ENCODE measurements at places on chromosomes 11 and 22.

DNA sequence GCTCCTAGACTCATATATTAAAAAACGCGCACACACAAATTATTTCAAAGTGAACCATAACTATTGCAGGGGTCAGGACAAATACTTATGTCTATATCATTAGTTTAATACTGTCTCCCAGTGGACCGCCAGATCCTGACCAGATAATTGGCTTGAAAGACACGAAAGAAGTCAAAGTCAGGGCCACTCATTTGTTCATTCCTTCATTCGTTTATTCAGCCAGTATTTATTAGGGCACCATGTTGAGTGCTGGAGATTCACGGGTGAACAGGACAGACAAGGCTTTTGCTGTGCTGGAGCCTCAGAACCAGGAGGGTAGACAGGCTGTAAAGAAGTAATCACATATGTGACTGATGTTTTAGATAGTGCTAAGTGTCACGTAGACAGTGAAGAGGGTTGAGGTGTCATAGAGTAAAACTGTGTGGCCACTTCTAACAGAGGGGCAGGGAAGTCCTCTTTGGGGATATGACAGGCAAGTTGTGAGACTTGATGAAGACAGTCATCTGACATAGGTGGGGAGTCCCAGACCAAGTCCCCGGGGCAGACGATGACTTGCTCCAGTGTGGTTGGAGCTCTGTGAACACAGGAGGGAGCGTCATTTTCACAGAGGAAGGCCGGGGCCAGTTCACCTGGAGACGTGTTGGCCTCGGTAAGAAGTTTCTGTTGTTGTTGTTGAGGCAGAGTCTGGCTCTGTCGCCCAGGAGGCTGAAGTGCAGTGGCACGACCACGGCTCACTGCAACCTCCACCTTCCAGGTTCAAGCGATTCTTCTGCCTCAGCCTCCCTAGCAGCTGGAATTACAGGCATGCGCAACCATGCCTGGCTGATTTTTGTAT, 25.9 kb downstream of the RBX1 start:
- DNase-seq: no peak

- DNase-seq: no peak
Observed at GRCh38 chr11:86919557-86920210, 35.5 kb downstream of the FZD4 start.

- DNase-seq: peak; percentile 88
Observed at GRCh38 chr22:42933485-42934091, 76.5 kb upstream of the ARFGAP3 start.

DNA sequence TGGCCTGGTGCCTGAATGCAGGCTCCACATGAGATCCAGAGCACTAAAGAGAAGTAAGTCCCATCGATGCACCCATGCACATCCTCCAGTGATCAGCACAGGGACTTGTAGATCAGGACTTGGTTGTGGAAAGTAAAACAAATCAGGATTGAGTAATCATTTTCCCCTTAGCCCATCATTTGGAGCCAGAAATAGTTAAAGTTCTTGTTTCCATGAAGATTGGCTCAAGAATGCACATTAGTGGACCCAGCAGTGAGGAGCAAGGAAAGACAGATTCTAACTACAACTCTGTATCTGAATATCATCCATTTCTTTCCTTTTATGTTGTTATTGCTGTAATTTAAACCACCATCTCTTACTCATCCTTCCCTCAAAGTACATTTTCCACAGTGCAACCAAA, 19.1 kb downstream of the CCDC83 start:
- no peak for DNase-seq

- DNase-seq: peak; percentile 72
Observed at GRCh38 chr11:35267504-35267903, 128.5 kb downstream of the CD44 start.

GRCh38 chr11:114200351-114201133, 95.7 kb upstream of the NNMT start:
- DNase-seq: no peak

GRCh38 chr22:45171830-45172229, 8.1 kb downstream of the NUP50 start:
- DNase-seq: no peak

DNA sequence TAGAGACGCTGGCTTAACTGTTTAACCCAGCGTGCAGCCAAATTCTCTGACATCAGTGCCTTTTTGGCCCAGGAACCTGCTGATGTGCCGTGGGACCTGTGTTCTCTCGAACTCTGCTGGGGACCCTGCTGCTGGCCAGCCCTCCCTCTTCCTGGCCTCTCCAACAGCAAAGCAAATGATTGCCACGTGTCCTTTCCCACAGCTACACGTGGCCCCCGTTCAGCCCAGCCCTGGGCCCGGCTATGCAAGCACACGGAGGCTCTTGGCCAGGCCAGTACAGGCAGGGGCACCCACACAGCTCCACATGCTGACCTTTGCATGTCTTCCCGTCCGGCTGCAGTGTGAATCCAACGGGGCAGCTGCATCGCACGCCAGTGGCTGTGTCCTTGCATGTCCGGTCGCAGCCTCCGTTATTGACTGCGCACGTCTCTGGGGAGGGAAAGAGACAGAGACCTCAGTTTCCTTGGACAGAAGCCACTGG, 51.6 kb upstream of the TTLL12 start:
- DNase-seq: no peak

- DNase-seq: no peak
Observed at GRCh38 chr11:14443638-14444037, 56.0 kb downstream of the COPB1 start.

GRCh38 chr11:113133071-113133470, 171.9 kb downstream of the NCAM1 start:
- DNase-seq: no peak

DNA sequence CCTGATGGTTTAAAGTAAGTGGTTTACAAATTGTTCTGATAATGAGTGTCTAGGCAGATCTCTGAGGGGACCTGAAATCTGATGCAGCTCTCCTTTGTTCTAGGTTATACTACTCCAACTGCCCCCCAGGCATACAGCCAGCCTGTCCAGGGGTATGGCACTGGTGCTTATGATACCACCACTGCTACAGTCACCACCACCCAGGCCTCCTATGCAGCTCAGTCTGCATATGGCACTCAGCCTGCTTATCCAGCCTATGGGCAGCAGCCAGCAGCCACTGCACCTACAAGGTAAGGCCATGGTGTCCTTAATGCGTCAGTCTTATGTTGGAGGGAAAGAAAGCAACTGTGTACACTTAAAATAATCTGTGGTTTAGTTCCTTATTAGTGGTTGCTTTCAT, 9.9 kb downstream of the EWSR1 start:
- DNase-seq: no peak

GRCh38 chr11:36139767-36140166, 149.5 kb downstream of the COMMD9 start:
- no peak for DNase-seq

DNA sequence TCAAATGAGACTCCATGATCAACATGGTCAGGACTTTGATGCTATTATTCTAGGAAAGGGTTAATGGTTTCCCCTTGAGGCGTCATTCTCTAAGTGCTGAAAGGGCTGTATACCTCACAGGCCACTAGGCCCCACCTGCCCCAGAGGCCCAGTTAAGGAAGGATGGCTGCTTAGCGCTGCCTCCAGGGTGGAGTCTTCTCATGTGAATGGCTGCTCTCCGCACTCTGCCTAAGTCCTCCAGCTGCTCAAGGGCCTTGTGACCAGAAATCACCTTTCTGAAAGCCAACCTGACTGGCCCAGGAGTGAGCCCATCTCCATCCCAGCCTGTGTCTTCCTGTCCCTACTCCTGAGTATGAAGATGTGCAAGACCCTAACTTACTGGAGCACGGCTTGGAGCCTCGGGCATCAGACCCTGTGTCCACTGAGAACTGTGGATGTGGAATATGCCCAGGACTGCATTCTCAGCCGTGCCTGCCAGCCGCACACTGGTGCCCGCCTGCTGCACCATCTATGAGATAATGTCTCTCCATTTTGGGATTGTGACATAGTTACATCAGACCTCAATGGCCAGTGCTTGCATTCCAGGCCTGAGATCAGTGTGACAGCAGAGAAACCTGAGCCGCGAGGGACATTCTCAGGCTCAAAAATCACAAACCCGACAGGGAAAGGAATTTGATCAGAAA, 51.0 kb downstream of the SNX19 start:
- DNase-seq: no peak

GRCh38 chr11:130068546-130068985, 1.1 kb upstream of the APLP2 start:
- no peak for DNase-seq

- DNase-seq: no peak
Observed at GRCh38 chr11:22808571-22809197, 20.9 kb downstream of the SVIP start.

All from non-pigmented ciliary epithelial cell (primary cell).